ENCODE measurements at places on chromosomes 7 and 10.
A peak's percentile ranks its signal among the peaks of the same experiment; 100 is the strongest.

DNA sequence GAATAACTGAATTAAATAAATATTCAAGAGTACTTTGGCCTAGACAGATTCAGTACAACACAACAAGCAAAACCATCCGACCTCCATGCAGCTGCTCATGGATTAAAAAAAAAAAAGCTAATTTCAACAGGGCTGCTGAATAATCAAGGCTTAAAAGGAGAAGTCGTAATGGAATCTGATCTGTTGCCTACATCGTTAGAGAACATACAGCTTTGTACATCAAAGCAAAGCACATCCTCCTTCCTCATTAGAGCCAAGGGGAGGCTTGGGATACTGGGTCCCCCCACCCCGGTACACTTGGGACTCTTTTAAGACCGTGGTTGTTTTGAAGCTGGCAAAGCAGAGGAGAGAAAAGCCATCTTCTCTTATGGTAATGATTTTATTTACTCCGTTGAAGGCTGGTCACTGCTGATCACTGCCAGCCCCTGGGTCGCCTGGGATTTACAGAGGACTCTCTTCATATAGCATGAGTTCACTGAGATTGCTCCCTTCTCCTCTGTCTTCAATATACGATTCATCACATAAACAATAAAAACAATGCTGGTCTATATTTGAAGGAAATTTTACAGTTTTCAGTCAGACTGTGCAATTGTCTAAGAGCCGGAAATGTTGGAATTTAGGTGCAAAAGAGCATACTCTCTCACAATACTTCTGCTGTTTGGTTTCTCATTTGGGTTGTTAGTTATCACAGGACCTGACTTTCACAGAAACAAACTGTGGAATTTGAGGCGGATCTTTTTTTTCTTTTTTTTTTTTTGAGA is 148.8 kb downstream of the FAM107B start:
- DNase-seq: no peak

GRCh38 chr10:16436758-16437539 is at the start of gene PTER:
Gene PTER, plus strand, starts transcription at chr10:16437010. Its CDS starts 47,375 bp downstream, at chr10:16484385.
- peak; percentile 61 for DNase-seq

DNA sequence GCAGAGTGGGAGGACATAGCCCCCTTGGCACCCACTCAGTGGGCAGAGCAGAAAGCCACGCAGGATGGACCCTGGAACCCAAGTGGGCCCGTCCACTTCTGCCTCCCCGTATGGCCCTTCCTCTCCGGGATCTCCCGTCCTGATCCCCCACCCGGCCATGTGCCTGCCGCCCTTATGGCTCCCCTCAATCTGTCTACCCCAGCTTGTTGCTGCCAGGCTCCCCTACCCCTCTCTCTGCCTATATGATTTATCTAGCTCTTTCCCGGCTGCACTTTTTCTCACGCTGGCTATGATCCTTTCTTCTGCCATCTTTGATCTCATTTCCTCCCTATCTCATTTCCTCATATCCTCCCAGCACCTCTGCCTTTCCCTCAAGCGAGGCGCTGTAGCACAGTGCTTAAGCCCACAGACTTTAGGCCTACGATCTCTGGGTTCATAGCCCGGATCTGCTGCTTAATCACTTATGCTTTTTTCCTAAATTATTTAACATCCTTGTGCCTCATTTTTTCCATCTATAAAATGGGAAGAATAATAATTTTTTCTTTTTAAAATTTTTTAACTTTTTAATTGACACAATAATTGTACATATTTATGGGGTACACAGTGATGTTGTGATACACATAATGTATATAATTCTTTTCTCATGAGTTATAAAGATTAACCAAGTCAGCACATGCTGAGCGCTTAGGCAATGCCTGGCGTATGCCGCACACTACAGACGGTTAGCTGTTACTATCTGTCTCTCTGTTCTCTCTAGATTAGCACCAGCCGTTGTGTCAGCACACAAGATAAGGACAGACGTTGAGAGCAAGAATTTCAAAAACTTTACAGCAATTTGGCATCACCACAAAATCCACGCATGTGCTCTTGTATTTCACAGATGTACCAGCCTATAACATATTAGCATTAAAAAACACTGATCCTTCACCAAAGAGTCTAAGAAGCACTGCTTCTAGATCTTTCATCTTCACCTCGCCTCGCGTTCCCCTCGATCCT is 18.1 kb downstream of the KCNH2 start:
- no peak for DNase-seq

DNA sequence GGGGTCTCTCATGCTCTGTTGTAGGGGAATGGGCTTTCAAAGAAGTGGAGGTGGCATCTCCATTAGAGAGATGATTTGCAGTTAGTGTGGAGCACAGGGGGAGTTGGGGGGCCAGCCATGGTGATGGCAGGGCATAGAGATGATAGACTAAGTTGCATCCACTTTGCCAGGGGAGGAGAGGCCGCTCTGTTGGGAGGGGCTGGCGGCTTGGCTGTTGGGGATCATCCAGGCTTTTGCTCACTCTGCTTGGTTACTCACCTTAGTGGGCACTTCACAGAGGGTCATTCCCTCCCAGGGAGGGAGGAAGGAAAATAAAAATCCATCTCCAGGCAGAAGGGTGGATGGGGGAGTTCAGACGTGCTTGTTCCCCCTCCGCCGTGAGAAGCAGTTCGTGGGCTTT is 31.4 kb upstream of the CDH23 start:
- no peak for DNase-seq

DNA sequence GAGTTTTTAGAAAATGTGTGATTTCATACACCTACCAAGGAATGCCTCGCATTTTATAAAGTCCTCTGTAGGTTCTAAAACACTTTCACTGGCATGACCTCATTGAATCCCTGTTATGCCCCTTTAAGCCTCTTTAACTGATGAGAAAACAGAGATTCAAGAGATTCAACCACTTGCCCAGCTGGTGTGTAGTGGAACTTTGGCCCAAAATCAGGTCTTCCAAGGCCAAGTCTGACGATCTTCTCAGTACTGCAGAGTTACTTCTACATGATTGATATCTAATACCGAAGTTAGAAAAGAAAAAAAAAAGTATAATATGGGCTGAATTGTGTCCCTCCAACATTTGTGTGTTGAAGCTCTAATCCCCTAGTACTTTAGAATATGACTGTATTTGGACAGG is 202.0 kb downstream of the WDR11 start:
- no peak for DNase-seq

GRCh38 chr10:62250594-62251198 is 17.9 kb downstream of the RTKN2 start:
- no peak for DNase-seq

GRCh38 chr10:60662917-60663614 is 115.2 kb upstream of the CDK1 start:
- no peak for DNase-seq

GRCh38 chr7:4631380-4632179 is 50.5 kb upstream of the FOXK1 start:
- DNase-seq: peak; percentile 78

DNA sequence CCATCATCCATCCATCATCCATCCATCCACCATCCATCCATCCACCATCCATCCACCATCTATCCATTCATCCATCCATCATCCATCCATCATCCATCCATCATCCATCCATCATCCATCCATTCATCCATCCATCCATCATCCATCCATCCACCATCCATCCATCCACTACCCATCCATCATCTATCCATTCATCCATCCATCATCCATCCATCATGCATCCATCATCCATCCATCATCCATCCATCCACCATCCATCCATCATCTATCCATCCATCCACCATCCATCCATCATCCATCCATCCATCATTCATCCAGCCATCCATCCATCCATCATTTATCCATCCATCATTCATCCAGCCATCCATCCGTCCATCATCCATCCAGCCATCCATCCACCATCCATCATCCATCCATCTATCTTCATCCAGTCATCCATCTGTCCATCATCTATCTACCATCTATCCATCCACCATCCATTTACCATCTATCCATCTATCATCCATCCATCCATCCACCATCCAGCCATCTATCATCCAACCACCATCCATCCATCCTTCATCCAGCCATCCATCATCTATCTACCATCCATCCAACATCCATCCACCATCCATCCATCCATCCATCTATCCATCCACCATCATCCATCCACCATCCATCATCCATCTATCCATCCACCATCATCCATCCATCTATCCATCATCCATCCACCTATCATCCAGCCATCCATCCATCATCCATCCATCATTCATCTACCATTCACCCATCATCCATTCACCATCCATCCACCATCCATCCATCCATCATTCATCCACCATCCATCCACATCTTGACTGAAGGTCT is 153.8 kb downstream of the SH3PXD2A start:
- DNase-seq: no peak

DNA sequence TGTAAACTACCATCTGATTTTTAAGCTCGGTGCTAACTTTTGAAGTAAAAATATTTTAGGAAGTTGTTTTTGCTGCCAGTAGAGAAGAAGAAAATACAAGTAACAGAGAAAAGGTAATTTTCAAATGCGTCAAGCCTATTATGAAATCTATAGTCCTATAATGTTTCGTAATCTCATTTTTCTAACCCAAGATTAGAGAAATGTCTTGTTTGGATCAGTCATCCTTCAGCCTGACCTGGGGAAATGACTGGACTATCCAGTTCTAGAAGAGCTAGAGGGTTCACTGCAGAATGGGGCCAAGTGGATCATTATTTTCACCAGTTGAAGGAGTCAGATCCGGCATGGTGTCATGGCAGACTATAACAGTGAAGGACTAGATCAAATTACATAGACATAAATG is 62.7 kb upstream of the FGL2 start:
- DNase-seq: no peak

- DNase-seq: no peak
These were observed 84.9 kb upstream of the GATA3 start for GRCh38 chr10:7969623-7970022.

GRCh38 chr10:79243181-79244067 is 103.8 kb upstream of the PPIF start:
- peak; percentile 92 for DNase-seq

DNA sequence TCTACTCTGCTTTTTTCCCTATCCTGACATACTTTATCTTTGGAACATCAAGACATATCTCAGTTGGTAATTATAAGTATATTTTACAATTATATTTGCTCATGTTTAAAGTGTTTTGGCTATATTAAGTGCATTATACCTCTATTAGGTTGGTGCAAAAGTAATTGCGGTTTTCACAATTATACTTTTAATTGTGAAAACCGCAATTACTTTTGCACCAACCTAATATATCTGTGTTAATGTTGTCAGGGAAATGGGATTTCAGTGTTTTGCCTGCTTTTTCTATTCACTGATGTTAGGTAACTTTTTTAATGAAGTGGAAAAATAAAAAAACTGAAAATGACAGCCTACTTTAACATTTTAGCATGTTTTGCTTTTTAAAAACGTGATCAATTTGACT is 11.6 kb downstream of the SLC26A4 start:
- DNase-seq: no peak

DNA sequence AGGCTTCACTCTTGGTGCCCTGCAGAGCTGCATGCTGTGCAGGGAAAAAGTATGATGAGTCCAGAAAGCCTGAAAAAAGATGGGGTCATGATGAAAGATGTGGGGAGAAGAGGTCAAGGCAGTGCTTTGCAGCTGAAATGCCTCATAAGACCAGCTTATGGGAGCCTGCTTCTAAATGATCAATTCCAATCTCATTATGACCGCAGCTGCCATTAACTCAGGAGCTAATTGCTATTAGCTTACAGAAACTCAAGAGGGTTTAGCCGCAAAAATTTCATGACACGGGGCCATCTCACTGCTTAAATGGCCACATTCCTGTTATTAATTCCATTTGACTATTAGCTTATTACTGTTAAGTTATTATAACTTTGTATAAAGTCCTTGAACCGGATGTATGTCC is 502.9 kb upstream of the ZMIZ1 start:
- no peak for DNase-seq

- no peak for DNase-seq
These were observed 92.8 kb upstream of the FAM133B start for GRCh38 chr7:92682903-92683539.

Measured in posterior cingulate gyrus (tissue), 11 donors.